ENCODE measurements at places on chromosomes 5 and 9.

DNA sequence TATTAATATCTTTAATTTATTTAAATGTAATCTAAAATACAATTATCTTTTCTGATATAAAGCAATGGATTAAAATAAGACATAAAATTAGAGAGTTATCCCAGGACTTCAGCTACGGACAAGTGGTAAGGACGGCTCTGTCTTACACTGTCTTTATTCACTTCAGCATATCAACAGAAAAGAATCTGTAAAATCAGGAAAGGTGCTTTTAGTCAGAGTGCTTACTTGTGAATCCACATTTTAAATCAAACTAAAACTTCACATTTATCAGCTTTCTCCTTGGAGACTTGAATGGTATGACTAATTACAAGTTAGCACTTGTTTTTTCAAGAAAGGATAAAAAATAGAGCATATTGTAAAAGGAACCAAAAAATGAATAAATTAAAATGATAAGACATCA, 39.3 kb downstream of the ST8SIA4 start:
- DNase-seq: no peak

- no peak for DNase-seq
Observed at GRCh38 chr5:161432798-161433197, 113.7 kb downstream of the GABRB2 start.

DNA sequence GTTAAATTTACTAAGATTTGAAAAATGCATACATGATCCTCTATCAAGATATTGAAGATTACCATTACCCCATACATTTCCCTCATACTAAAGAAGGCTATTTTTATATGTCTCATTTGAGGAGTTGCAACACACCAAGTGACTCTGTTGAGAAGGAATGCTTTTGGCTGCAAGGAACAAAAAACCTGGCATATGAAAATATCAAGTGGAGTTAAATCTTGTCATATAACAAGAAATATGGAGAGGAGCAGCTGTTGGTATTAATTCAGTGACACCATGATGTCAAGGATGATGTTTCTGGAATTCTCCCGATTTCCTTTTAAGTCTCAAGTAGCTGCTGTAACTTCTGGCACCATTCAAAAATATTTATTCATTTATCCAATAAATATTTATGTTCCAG, 193.8 kb downstream of the CSNK1G3 start:
- DNase-seq: no peak

GRCh38 chr9:127873886-127874285, 3.6 kb downstream of the AK1 start:
- DNase-seq: no peak

DNA sequence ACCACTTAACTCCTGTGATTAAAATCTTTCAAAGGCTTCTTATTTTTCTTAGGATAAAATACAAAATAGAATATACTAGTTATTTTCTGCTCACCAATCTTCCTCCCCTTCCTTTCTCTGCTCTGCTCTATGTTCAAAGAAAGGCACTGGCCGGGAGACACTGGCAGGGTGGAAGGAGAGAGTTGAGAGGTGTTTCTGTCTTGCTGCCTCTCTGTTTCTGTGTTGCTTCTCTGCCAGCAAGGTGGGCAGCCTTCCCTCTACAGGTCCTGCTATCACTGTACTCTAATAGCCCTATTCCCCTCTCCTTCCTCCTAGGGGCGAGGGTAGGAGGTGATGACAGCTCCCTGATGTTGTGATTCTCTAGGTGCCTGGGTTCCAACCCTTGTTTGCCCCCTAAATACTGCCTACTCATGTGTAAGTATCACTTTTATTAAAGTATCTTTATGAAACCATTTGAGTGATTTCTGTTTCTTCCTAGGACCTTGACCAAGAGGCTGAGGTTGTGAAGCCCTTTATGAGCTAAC, 515.1 kb downstream of the TLE4 start:
- no peak for DNase-seq

DNA sequence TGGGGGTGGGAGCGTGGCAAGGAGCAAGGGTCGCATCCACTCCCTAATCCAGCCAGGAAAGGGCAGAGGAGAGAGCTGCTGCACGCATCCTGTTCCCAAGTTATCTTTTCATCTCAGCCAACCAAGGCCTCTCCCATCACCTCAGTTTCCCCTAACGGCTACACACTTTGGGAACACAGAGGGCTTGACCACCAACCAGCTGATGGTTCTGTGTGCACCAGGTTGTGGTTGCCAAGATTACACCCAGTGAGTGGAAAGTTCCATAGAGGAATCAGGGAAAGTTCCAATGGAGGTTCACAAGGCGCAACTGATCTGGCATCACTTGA, 53.9 kb downstream of the ADAM19 start:
- DNase-seq: no peak

DNA sequence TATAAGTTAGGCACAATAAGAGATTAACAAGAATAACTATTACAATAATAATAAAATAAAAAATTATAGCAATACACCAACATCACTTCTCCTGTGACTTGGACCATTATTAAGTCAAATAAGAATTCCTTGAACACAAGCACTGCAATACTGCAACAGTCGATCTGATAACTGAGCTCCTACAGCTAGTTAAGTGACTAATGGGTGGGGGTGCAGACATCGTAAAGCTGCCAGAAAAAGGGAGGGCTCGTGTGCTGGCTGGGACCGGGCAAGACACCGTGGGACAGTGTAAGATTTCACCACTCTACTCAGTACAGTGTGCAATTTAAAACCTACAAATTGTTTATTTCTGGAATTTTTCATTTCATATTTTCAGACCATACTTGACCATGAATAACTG, 78.8 kb downstream of the SNX24 start:
- no peak for DNase-seq
